Motor neuron (in vitro differentiated cells): ENCODE measurements at places on chromosomes 11 and 22.

DNA sequence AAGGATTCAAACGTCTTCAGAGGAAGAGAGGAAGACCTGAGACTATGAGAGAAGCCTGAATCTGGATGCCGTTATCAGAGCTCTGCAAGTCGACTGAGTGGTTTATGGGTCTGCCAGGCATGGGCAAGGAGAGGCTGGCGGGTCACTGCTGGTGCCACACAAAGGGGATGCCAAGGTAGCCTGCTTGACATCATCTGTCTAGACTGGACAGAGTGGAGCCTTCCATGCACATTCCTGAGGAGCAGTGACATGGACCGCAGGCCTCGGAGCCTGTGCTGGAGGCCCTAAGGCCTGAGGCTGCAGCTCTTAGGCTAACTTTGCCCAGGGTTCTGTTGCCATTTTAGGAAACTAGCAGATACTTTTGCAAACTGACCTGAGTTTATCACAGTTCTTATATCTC, 127.4 kb downstream of the WT1 start:
- ATAC-seq, result no peak

- ATAC-seq, result no peak
Measured at GRCh38 chr11:124863826-124864165, 1.4 kb upstream of the ROBO3 start.

GRCh38 chr22:41512421-41513194, 31.7 kb downstream of the POLR3H start:
- ATAC-seq, result peak; percentile 98

- no peak for ATAC-seq
Measured at GRCh38 chr11:102799681-102800340, 1.9 kb upstream of the MMP1 start.

DNA sequence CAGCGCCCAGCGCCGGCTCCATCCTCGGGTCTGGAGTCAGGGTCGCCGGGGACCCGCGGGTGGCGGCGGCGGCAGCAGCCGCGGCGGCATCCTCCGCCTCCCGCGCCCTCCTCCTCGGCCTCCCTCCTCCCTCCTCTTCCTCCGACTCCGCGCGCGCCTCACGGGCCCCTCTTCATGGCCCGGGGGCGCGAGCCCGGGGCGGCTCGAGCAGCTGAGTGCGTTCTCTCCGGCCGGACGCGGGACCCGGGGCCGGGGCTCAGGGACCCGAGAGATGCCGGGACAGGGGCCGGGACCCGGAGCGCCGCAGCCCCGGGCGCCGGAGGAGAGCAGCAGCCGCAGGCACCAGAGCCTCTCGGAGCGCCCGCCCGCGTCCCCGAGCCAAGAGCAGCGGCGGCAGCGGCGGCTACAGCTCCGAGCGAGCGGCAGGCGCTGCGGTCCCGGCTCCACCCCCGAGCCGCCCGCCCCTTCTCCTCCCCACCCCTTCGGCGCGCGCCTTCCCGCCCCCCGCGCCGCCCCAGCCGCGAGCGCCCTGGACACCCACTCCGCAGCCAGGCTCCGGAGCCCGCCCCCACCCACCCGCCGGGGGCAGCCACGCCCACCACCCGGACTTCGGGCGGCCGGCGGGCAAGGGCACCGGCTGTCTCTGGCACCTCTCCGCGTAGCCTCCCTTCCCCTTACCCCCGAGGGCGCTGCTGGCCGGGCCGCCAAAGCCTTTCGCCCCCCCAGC, at the start of gene CHST1:
CHST1 (minus strand) TSS at position 417 of the 727 bp plus-strand sequence. CDS start 14,699 bp downstream, outside the sequence.
- peak; percentile 44 for ATAC-seq

DNA sequence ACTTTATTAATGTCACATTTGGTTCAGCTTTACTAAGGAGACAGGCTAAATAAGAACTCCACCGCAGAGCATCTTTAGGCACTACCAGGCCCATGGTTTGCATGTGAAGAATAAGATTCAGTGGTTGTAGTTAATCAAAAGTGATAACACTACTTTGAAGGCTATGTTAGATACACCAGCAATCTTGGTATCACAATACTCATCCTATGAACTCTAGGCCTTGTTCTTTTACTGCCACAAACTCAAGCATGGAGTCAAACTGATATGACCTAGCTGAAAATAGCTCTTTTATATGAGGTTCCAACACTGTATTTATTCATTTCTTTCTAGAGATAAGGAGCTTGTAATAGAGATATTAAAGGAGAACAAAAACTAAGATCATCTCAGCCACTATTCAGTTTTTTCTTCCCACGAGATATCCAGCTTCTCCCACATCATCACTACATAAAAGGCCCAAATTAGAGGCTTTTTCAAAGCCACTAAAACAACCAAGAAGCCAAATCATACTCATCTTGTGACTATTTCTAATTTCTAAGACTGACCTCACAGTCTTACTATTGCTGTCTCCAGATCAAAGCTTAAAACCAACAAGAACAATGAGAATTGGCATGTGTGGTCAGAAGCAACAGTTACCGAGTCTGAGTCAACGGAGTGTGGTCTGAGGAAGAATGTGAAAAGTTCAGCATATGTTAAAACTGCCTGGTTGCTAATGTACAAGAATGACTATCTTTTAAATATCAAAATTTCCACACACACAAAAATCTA, 25.1 kb upstream of the GUCY1A2 start:
- ATAC-seq, result peak; percentile 93

DNA sequence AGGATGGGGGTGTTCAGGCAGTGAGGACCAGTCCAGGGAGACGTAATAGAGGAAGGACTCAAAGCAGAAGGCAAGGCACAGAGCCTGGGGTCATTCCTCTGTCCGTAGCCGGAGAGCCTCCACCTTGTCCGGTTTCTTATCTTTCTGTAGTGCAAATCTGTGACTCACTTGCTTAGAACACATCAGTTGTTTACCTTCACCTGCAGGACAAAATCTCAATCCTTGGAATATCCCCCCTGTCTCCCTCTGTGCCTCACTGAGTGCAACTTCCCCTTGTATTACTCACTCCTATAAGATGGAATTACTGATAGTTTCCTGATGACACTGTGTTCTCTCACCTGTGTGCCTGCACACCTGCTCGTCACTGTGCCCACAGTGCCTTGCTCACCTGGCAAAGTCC, 20.4 kb upstream of the TTC12 start:
- ATAC-seq, result no peak

- peak; percentile 6 for ATAC-seq
Measured at GRCh38 chr11:65919573-65920371, 546 bp downstream of the DRAP1 start.

GRCh38 chr11:75090671-75091177, 6.0 kb downstream of the OR2AT4 start:
- ATAC-seq, result no peak

DNA sequence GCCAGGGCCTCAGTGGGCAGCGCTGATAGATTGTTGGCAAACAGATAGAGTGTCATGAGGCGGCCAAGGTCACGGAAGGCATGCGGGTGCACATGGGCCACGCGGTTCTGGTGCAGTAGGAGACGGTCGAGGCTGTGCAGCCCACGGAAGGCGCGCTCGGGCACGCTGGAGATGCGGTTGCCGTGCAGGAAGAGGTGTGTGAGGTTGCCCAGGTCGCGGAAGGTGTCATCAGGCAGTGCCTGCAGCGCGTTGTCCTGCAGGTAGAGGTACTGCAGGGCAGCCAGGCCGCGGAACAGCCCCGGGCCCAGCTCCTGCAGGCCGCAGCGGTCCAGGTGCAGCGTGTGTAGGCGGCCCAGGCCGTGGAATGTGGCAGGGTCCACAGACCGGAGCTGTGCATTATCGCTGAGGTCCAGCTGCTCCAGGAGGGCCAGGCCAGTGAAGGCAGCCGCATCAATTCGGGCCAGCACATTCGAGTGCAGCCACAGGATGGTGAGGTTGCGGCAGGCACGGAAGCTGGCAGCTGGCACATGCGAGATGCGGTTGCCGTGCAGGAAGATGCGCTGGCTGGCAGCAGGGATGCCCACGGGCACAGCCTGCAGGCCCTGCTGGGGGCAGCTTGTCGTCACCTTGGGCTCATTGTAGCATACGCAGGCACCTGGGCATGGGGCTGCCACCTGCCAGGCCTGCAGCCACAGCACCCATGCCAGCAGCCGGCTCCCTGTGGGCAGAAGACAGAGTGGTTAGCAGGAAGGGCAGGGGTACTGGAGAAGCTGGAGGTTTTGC, 25.5 kb downstream of the RTN4R start:
- ATAC-seq, result no peak

GRCh38 chr11:6062691-6063358, 32.3 kb upstream of the OR56A1 start:
- ATAC-seq, result no peak

DNA sequence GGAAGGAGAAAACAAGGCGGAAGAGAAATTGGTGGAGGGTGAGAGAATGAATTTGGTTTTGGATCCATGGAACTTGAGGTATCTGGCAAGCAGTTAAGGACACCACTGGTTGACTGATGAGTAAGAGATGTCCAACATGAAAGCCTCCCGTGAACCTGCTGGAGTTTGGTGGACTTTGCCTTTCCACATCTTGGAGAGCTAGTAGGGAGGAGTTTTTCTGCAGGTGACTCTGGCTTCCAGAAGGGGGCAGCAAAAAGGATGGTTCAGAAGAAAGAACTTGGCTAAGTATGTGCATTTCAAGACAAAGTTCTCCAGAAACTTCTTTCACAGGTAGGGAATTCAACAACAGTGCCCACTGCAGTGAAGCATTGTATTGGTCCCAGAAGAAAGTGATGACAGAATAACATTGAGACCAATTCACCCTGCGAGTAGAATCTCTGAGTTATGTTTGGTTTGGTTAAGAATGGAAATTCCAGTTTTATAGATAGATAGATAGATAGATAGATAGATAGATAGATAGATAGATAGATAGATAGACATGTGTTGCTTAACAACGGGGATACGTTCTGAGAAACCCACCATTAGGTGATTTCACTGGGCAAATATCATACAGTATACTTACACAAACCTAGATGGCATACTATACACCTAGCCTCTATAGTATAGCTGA, 28.5 kb downstream of the DCDC1 start:
- ATAC-seq, result no peak

- no peak for ATAC-seq
Measured at GRCh38 chr11:70307176-70307575, 36.7 kb downstream of the PPFIA1 start.

DNA sequence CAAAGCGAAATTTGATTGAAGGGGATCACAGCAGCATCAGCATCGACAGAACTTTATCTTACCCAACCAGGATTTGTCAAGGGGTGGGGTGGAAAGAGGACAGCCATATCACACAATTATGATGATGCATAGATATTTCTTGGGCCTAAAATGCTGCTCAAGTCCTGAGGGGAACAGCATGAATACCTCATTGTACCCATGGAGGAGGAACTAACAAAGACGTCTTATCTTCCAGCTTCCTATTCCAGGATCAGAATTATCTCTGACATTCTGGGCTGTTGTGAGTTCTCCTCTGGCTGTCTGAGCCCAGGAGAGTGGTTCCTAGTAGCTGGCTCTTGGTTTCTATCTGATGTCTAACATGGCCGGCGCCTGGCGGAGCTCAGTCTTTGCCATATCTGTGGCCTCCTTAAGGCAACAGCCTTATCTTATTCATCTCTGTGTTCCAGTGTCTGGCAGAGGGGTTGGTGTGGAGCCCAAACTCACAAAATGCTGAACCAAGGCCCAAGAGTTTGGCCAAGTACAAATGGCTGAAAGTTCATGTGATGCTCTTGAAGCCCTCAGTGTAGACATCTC, 68.2 kb upstream of the TIMP3 start:
- ATAC-seq, result no peak

DNA sequence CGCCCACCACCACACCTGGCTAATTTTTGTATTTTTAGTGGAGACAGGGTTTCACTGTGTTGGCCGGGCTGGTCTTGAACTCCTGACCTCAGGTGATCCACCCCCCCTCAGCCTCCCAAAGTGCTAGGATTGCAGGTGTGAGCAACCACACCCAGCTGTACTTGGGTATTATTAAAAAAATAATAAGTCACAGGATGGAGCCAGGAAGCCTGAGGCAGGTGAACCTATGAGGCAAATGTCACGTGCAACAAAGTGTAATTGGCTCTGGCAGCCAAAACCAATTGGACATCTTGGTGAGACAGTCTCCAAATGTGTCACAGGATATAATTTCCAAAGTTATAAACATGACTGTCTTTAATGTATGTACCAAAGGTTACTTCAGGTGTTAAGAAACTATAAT, 24.0 kb upstream of the MALAT1 start:
- ATAC-seq, result no peak

DNA sequence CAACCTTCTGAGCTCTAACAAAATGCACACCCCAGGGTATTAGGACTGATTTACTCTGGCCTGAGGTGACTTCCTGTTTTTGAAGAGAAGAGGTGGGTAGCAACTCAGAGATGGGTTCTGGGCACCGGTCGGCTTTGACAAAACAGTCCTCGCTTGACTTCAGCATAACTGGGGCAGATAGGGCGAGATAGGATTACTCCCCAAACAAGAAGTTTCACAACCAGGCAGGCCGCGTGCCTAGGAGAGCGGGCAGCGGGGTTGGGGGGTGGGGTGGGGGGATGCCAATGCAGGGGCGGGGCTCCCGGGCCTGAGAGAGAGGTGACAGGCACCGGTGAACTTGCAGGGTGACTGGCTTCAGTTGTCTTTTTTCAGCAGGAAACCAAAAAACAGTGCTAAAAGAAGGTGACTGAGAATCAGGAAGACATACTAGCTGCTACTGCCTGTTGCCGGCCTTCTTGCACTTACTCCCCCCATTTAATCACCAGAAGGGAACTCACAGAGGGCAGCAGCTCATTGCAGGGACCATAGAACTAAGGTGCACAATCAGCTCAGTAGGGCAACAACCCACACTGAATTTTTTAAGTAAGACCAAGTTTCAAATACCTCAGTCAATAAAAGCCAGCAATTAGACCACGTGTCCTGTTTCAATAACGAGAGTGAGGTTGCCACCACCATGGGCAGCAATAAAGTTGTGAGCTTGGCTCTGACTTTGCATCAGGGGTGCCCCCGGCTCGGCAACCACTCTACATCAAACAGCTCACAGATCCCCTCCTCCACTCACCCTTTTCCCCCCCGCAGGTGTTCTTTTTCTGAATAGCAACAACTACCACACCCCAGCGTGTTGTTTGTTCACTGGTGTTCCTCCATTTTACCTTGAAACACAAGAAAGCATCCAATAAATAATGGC, 37.2 kb upstream of the ETS1 start:
- ATAC-seq, result no peak

GRCh38 chr11:64222651-64223000, 3.4 kb downstream of the TRPT1 start:
- no peak for ATAC-seq
